ENCODE measurements at places on chromosomes 1 and 21.

GRCh38 chr1:12709696-12710095, 6.2 kb upstream of the AADACL3 start:
- no peak for DNase-seq

DNA sequence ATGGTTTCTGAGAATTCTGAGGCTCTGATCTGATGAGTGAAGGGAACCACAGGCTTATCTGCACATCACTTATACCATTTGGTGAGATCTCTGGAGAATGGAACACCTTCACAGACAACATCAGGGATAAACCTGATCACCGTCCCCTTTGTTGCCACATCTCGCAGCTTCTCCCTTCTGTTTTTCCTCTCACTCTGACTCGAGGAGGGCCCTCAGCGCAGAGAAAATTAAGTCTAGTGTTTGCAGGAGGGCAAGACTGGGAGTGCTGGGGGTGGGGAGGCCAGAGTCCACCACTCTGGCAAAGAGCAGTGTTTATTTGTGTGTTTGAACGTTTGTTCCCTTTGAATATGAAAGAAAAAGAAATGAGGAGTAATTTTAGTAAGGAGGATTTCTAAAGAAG, 29.0 kb upstream of the BATF3 start:
- no peak for DNase-seq

- no peak for DNase-seq
These were observed 1027.3 kb downstream of the KCNT2 start for GRCh38 chr1:195580988-195581387.

GRCh38 chr1:40030528-40031135, 9.9 kb upstream of the CAP1 start:
- no peak for DNase-seq

DNA sequence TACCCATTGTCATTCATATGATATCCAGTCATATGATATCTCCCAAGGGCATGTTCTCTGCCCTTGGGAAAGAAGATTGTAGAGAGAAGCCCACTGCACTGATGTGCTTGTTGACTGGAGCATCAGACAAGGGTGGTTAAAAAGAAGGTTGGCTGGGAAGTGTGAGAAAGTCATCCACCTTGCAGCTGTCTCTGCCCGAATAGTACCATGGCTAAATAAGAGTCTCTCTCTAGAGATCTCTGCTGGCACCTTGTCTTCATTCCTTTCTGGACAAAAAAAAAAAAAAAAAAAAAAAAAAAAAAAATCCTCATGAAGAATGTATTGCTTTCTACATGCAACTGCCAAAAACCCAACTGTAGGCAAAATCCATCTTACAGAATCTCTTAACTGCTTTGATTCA, 349.7 kb upstream of the ESRRG start:
- DNase-seq: no peak

GRCh38 chr1:3337798-3338724, 116.4 kb upstream of the ARHGEF16 start:
- DNase-seq: no peak

DNA sequence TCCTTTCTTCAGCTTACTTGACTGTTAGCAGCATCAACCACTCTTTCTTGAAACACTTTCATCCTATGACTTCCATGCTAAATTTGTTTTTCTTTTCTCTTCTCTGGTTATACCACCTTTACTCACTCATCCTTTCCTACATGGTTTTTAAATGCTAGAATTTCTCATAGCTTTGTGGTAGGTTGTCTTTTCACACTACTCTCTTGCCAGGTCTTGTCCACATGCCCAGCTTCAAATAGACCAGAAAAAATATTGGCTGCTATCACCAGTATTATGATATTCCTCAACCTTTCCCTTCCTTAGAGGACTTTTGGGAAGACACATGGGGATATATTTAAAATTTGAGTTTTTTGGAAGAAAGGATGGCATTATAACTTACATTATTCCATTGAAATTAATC, 48.8 kb downstream of the PPP1R12B start:
- no peak for DNase-seq

DNA sequence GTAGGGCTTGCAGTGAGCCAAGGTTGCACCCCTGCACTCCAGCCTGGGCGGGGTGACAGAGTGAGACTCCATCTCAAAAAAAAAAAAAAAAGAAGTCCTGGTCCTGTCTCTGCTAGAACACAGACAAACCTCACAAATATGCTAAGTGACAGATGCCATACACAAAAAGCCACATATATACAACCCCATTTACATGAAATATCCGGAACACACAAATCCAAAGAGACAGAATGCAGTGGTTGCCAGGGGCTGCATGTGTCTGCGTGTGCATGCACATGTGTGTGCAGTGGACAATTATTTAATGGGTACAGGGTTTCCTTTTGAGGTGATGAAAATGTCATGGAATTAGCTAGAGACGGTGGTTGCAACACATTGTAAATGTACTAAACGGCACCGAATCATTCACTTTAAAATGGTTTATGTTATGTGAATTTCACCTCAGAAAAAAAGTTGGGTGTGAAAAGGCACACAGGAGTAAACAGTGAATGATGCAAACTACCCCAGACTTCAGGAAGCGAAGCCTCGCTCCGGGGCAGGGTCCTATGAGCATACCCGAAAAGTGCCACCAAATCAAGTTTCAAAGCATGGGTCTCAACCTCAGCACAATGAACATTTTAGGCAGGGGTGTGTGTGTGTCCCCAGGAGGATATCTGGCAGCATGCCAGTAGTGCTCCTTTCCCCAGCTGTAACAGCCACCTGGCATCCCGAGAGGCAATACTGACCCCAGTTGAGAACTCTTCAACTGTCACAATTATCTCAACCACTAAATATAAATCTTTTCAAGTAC, 48.3 kb downstream of the GNB1 start:
- DNase-seq: no peak

GRCh38 chr1:175512637-175513412, 230.6 kb downstream of the TNR start:
- DNase-seq: peak; percentile 18

DNA sequence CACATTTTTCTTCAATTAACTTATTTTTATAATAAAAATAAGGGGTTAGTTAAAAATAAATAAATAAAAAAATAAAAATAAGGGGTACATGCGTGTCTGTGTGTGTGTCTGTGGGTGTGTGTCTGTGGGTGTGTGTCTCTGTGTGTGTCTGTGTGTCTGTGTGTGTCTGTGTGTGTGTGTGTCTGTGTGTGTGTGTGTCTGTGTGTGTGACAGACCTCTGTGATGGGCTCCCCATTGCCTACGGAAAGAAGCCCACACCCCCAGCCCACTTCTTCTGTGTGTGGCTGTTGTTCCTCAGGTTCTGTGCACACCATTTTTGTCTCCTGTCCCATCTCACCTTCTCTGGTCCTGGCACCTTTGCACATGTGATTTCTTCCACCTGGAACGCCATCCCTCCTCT, 9.9 kb downstream of the PHLDA3 start:
- DNase-seq: no peak

GRCh38 chr1:40385437-40386358, 12.2 kb downstream of the SMAP2 start:
- DNase-seq: peak; percentile 81

GRCh38 chr1:165060285-165060793, 296.2 kb downstream of the LMX1A start:
- DNase-seq: no peak

DNA sequence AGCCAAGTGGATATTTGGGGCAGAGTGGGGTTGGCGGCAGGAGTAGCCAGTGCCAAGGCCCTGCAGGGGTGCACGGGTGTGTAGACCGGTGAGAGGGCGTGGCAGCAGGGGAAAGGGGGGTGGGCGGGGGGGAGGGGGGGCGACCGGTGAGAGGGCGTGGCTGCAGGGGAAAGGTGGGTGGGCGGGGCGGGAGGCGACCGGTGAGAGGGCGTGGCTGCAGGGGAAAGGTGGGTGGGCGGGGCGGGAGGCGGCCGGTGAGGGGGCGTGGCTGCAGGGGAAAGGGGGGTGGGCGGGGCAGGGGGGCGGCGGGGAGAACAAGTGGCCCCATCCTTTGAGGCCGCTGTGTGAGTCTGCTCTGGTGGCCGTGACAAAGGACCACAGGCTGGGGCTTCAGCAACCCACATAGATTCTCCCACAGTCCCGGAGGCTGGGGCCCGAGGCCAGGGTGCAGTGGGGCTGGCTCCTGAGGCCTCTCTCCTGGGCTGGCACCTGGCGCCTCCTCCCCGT, 25.8 kb downstream of the RRP1 start:
- no peak for DNase-seq

DNA sequence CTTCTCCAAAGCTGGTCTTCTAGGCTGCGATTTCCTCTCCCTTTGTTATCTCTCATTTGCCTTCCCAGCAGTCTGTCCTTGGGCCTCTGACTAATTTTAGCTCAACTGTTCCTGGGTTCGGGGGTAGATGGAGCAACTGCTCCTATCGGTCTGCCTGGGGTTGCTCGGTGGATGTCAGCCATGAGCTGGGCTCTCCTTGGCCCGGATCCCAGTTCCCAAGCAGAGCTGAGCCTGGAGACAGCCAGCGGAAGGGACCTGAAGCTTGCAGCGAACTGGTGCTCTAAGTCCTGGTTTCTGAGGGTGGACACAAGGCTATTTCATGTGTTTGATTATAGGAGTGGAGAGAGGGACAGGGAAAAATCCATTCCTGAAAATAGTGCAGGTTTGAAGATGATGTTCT, 423.0 kb downstream of the RPS6KC1 start:
- DNase-seq: no peak

GRCh38 chr1:65055747-65056146, 89.4 kb upstream of the JAK1 start:
- peak; percentile 39 for DNase-seq

DNA sequence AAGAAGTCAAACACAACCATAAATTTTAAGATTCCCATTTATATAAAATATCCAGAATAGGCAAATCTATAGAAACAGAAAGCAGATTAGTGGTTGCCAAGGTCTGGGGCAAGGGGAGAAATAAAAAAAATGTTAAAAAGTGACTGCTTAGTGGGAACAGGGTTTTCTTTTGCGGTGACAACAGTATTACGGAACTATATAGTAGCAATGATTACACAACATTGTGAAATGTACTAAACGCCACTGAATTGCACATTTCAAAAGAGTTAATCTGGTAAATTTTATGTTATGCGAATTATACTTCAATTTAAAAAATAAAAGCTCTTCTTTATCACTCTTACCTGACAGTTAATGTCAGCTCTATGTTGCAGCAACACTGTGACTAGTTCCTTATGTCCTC, 105.2 kb downstream of the ACBD6 start:
- DNase-seq: peak; percentile 61

- DNase-seq: peak; percentile 50
These were observed 512 bp downstream of the FBLIM1 start for GRCh38 chr1:15758953-15759661.

DNA sequence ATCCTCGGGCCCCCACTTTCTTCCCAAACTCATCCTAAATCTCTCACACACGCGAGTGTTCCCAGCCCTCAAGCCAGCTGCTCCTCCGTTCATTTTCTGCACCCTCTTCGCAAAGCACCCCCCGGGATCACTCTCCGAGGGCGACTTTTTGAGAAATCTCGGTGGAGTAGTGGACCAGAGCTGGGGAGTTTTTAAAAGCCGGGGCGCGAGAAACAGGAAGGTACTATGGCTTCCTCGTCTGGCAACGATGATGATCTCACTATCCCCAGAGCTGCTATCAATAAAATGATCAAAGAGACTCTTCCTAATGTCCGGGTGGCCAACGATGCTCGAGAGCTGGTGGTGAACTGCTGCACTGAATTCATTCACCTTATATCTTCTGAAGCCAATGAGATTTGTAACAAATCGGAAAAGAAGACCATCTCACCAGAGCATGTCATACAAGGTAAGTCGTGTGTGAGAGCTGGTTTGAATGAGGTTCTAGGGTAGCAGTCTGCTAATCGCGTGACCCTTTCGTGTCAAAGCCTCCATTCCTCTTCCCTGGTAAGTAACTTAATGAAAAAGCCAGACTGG, 800 bp downstream of the DR1 start:
- DNase-seq: peak; percentile 58

- no peak for DNase-seq
These were observed 15.1 kb downstream of the MTFR1L start for GRCh38 chr1:25834894-25835293.

- peak; percentile 45 for DNase-seq
These were observed 43.7 kb downstream of the MRPL39 start for GRCh38 chr21:25563361-25564116.

- DNase-seq: no peak
These were observed 6.7 kb upstream of the RSRP1 start for GRCh38 chr1:25253911-25254310.

DNA sequence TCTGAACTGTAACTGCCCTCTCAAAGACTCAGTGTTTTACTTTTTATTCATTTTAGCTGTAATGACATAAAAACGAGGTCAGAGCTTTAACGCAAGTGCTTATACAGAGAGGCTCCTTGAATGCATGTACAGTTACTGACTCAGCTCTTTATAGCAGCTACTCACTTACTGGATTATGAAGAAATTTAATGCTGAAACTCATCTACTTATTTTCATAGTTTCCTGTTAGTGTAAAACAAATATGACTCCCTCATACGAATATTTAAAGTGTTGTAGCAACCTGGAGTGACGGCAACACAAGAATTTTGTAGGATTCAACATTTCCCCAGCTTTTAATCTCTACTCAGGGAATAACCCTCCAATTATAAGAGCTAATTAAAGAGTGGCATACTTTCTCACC, 32.7 kb downstream of the ADSS2 start:
- no peak for DNase-seq

GRCh38 chr1:229029879-229030235, 241.1 kb upstream of the RAB4A start:
- DNase-seq: no peak

DNA sequence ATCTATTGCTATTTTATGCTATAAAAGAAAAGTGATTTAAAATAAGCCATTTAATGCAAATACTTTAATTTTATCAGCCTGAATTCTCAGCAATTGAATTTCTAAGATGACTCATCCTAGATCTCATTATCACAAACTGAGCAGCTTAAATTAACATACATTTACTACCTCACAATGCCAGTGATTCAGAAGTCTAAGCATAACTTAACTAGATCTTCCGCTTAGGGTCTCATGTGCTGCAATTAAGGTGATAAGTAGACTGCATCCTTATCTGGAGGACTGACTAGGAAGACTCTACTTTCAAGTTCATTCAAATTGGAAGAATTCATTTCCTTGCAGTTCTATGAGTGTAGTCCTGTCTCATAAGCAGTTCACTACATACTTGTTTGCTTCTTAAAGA, 286.6 kb downstream of the COL11A1 start:
- no peak for DNase-seq

- DNase-seq: no peak
These were observed 14.7 kb upstream of the COL18A1 start for GRCh38 chr21:45390121-45390751.

GRCh38 chr1:153386500-153386901, 4.4 kb downstream of the S100A8 start:
- peak; percentile 88 for DNase-seq

GRCh38 chr1:154478013-154478412, 24.0 kb upstream of the TDRD10 start:
- no peak for DNase-seq

GRCh38 chr1:66350001-66350547, 183.9 kb upstream of the SGIP1 start:
- peak; percentile 91 for DNase-seq

Measured in suppressor macrophage treated with lipopolysaccharide for 1 hour (primary cell).